ENCODE measurements at places on chromosomes 7 and 10. TPM values are rescaled to one million over a fixed set of nuclear protein-coding genes. Genes with fewer than 3 reads are reported as not detected.
A peak's percentile ranks its signal among the peaks of the same experiment; 100 is the strongest.

DNA sequence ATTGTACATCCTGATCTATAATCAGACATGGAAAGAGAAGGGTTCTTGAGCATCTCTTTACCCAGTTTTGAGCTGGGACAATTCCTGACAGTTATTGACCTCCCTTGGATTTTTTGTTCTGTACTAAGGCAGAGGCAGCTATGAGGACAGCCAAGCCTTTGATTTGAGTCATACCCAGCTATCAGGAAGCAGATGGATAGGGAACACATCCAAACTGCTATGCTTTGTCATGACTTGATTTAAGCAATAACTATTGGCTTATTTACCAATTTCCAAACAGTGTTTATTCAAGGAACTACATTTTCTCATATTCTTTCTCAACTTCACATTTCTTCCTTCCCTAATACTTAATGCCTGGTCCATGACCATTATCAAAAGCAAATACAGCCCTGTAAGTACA, 396.4 kb upstream of the STEAP1 start:
- no peak for DNase-seq

DNA sequence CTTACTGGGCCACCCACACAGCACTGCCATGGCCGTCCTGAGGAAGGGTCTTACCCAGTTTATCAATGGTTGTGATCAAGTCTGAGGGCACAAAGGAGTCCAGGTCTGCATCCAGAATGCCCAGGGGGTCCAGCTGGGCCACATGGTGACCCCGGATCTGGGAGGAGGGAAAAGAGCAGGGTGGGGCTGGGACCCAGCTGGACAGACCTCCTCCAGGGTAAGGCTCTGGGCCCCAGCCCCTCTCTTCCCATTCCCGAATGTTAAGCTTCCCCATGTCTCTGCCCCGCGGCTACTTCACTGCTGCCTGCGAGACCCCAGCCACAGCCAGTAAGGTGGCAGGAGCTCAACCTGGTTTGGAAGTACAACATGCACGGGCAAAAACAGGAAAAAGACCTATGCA, 9.5 kb downstream of the OGDHL start:
- DNase-seq = no peak

GRCh38 chr10:60032723-60033122, 126.4 kb upstream of the CCDC6 start:
- DNase-seq = peak; percentile 30

Gene TEX36
- not detected for total RNA-seq

Gene SPDYE2
- total RNA-seq = not detected

Gene CH25H
- total RNA-seq = 10.0 TPM
